ENCODE measurements at places on chromosomes 4 and X.

DNA sequence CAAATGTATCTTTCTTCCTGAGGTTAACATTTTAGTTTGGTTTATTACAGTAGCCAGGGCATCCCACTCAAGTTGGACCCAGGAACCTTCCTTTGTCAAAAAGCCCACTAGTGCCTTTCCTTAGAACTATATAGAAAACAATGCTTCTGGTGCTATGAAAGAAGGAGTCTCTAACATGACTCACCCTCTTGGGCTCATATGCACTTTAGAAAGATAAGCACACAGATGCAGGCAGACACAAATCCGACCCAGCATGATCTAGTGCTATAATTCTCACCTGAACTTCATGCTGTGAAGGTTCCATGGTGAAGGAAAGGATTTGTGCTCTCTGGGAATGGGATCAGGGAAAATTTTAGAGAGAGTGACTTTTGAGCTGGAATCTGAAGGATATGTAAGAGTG lies 289.4 kb downstream of the ANKRD50 start:
- DNase-seq: no peak

GRCh38 chr4:164536814-164537213 lies 217.1 kb upstream of the SMIM31 start:
- no peak for DNase-seq

GRCh38 chr4:14771504-14772175 lies 230.6 kb upstream of the CPEB2 start:
- no peak for DNase-seq

DNA sequence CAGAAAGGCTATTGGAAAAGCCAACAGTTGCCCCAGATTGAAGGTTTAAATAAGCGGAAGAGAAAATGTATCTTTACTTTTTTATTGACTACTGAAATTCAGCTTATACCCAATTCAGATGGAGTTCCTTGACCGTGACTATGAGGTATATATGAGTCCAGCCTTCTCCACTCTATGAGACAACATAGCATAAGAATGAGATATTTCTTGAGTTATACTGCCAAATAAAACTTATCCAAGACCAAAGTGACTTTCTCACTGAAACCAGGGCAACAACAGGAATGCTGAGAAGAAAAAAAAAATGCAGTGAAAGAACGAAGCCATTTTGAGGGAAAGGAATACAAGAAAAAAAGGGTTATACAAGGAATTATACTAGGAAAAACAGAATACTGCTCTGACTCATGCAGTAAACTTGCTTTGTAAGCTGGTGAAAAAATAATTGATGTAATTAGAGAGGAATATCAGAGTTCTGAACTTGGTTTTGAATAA lies 16.3 kb upstream of the PDK3 start:
- DNase-seq: no peak

DNA sequence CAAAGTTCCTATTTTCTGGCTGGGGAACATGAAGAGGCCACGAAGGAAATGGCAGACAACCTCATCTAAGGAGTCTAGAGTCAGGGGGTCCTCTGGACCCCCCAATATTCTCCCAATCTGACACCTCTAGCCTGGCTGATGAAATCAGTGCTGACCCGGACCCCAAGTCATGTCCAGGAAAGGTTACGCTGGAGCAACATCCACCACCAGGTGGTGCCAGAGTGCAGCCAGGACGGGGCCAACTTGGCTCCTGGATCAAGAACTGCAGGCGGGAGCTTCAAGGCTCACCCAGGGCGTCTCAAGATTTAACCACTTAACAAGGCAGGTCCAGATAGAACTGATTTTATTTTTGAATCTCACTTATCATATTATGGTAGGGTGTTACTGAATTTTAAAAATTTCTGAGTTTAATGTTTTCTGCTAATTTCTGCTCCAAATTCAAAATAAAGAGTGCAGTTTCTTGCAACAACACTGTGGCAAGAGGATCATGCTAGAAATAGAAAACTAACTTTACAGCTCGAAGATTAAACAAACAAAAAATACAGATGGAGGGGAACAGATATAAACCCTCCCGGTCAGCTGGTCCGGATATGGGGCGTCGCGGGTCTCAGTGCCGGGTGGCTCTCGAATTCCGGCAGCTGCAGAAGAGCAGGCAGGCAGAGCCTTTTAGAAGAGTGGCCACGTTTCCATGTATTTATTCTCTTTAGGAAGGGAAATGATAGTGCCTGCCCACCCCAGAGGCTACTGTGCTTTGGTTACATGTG lies 135.5 kb downstream of the AFAP1 start:
- peak; percentile 88 for DNase-seq

DNA sequence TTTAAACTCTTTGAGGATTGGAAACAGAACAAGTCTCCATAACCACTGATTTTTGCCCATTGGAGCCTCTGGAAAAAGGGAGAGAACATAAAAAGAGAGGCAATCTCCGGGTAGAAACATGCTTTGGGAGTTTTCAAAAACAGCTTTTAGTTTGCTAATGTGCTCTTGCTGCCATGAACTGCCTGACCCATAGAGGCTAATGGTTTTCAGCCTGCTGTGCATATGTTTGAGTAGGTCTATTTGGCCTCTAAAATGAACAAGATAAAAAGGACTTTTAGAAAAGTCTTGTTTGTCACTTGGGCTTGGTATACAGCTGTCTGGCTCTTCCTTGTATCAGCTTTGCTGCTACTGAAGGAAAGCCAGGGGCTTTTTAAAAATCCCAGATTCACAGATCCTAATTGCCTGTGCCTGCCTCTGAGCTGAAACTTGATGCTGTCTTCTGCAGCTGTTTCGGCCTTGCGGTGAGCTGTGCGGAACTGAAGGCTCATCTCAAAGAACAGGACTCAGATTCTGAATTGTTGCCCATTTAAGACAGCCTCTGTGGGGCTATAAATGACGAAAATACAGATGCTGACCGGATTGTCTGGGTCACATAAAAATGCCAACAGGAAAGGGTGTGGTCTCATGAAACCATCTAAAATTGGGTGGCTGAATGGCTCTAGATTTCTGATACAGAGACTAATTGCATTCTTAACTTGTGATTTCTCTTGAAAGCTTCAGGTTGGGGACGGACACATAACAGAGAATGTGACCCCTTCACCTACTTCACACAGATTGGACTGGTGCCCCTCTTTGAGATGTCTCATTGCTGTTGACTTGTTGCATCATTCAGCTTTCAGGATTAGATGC lies 18.4 kb upstream of the ZNF41 start:
- no peak for DNase-seq

DNA sequence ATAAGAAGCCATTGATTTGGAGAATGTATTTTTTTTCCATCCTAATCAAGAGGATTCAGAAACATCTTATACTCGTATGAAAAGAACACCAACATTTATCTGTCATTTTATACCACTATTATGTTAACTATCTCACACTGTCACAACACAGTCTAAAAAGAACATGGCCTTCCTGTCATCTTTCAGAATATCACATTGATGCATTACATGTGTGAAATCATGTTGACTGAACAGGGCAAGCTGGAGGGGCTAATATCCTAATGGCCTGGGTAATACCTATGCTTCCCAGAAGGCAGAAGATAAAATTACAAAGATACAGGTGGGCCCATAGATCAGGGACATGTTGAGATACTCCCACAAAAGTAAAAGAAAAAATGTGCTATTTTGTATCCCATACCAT lies 611.7 kb downstream of the STIM2 start:
- DNase-seq: no peak

DNA sequence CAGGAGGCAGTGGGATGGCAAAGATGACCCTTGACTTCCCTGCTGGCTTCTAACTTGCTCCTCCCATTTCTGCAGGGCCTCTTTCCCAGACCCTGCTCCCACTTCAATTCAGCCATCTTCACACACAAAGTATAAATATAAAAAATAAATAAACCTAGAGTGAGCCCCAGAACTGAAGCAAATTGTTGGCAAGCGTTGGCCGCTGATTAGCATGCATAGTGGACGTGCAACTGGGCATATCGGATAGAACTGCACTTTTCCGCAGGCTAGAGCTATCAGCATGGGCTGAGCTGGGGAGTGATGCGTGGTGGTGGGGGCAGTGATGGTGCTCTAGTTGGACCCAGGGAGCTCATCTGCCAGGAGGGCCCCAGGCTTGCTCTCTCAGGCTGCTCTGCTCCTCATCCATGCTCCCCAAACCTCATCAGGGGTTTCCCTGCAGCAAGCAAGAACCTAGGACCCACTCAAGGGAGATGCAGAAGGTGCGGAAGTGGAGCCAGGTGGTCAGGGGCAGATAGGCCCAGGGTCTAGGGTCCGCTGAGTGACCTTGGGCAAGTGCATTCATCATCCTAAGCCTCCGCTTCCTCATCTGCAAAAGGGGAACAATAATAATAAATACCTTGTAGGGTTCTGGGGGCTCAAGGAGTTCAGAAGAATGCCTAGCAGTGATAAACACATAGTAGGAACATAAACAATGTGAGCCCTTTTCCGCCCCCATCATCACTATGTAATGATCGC lies 146.8 kb upstream of the PJA1 start:
- no peak for DNase-seq

DNA sequence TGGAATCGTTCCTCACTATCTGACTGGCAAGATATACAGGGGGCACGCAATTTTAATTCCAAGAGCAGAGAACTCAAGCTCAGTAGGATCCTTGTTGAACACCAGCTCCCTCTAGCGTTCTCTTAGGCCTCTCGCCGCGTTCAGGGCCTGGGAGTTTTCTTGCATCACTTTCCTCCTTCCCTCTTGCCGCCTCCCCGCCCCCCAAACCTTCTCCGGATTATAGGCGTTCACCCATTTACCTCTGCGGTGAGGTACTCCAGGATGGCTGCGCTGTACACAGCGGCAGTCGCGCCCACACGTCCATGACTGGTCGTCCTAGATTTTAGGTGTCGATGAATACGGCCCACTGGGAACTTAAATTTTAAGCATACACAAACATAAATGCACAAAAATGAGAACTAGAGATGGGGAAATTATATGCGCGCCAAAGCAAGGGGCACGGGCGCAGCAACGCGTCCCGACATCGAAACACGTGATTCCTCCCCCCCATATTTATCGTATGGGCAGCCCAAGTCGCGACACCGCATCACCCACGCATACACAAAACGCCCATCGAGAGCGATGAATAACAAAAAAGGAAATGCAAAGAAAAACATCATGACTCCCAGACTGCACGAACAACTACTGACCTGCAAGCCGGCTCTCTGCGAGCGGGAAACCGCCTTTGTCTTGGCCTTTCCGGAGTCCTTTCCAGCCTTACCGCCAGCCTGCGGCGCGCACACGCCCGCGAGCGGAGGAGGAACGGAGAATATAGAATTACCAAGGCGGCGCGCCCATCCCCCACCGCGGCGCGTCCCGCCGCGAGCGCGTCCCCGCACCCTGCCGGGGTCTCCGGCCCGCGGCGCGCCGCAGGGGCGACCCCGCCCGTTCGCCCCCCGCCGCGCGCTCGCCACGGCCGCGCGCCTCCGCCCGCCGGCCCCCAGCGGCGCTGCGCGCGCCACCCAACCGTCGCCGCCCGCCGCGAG lies 759 bp downstream of the H2AZ1 start:
- peak; percentile 93 for DNase-seq

DNA sequence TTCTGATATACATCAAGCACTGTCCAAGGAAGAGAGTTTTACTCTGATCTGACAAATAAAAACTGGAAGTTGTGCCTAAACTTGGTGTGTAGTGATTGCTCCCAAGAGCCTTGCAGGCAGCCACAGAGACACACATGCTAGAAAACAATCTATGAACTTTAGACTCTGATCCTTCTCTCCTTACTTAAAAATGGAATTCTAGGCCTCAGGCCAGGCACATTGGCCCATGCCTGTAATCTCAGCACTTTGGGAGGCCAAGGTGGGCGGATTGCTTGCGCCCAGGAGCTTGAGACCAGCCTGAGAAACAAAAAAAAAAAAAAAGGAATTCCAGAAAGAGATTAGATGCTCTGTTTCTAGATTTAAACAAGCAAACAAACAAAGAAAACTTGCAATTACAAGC lies 45.6 kb upstream of the S100G start:
- DNase-seq: no peak

DNA sequence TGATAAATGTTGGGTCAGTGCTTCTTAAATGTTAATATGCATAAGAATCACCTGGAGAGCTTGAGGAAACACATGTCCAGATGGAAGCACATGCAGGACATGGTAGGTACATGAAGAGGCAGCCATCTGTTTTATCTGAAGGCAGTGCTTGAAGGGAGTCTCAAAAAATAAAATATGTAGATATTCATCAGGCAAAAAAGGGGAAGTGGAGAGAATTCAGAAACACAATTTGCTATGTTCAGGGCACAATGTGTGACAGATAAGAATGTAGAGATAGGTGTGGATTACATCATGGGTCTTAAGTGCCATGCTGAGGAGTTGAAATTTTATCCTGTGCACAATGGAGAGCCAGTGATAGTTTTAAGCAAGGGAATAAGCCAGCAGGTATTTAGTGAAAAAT lies 59.6 kb upstream of the CASK start:
- no peak for DNase-seq

GRCh38 chr4:86926435-86927086 lies 8.2 kb upstream of the AFF1 start:
- peak; percentile 14 for DNase-seq

- no peak for DNase-seq
Measured at GRCh38 chr4:66300336-66300934, 630.1 kb upstream of the EPHA5 start.

DNA sequence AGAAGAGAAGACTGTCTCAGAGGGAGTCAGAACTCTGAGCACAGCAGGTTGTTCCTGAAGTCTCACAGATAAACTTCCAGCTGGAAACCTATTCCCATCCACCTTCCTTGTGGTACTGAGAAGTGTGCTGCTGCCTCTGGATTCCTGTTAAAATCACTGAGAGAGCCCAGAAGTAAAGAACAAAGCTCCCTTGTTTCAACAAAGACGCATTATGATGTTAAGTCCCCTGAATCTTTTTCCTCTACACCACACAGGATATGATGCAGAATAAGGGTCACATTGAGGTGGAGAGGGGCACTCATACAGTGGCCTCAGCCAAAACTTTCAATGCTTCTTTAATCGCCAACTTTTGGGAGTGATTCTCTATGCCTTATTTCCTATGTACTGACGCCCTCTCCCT lies 321.0 kb downstream of the OPHN1 start:
- DNase-seq: no peak

DNA sequence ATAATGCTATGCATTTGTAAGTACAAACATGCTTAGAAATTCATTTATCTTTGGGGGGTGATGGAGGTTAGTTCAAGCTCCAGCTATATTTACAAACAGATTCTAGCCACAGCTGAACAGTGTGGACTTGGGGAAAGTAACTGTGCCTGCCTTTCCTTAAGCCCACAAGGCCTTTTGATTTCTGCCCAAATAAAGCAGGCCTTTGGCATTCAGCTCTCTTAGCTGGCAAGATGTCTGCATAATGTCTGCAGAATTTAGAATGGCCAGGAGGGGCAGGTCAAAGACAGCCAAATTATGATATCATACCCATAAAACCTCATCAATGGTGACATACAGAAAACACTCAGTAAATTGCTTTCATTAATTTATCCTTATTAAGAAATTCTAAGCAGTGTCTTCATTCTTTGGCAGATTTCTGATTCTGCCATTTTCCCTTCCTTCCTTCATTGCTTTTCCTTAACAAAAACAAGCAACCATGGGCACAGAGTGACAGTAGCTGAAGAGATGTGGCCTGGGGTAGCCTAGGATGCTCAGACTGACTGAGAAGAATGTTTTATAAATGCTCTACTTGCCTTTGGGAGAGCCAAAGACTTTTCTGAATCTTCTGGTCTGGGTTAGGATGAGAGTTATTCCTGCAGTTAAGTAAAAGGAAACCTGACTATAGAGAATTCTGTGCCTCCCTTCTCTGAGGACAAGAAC lies 538.7 kb upstream of the NR3C2 start:
- DNase-seq: no peak
